ENCODE measurements at places on chromosomes 5 and 9.
A peak's percentile ranks its signal among the peaks of the same experiment; 100 is the strongest.

DNA sequence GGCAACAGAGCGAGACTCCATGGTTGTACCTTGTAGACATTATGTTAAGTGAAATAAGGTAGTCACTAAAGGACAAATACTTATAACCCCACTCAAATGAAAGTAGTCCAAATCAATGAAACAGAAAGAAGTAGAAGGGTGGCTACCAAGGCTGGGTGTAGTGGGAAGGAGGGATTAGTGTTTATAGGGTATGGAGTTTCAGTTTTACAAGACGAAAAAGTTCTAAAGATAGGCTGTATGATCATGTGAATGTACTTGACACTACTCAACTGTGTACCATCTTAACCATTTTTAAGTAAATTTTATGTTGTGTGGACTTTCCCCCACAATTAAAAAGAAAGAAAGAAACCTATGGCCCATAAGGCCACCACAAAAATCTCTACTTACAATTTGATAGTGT is 32.2 kb downstream of the ALDH7A1 start:
- DNase-seq = no peak

- no peak for DNase-seq
Observed at GRCh38 chr9:4475301-4475700, 15.0 kb upstream of the SLC1A1 start.

DNA sequence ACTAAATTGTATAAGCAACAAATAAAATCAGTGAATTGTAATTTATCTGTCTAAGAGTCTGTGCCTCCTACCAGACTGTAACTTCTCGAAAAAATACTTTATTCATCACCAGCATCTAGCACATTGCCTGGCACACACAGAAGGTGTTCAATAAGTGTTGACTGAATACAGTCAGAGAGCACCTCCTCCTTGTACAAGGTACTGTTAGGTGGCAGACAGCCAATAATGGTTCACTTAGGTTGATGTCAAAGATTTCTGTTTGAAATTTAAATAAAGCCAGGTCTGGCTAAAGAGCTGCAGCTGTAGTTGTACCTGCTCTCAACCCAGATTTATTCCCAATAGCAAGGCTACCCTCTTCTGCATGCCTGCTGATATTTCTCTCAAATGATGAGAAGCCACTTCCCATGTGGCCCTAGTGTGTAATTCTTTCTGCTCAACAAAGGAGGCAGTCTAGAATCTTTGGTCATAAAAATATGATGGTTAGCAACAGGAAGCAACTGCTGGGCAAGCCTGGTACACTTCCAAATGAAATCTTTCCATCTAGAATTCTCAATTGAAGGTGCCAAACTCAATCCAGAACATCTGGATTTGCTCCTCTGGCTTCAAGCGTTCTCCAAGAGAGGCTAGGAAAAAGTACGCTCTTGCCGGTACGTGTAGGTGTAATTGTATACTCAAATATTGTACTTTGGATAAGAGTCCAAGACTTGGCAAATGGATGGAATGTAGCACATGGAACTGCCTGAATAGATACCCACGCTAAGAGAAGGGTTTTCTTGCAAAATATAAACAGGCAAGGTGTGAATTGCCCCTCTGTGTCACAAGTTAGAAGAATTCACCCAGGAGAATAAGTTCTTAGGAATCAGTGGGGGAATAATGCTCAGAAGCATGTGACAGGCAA is 95.6 kb downstream of the NR6A1 start:
- DNase-seq = no peak

DNA sequence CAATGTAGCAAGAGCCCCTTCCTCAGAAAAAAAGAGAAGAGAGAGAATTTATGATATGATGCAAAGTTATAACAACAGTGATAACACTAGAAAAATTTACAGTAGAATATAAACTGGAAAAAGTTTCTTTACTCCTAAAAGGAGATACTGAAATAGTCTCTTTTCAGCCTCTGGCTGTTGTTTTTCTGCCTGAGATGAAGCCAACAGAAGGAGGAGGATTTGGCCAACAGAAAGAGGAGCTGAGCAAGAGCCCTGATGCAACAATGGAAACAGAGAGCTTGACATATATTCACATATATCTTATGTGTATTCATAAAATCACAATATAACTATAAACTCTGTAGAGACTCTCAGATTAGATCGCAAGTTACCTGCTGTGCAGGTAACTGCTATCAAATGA is 109.1 kb downstream of the INIP start:
- DNase-seq = no peak

DNA sequence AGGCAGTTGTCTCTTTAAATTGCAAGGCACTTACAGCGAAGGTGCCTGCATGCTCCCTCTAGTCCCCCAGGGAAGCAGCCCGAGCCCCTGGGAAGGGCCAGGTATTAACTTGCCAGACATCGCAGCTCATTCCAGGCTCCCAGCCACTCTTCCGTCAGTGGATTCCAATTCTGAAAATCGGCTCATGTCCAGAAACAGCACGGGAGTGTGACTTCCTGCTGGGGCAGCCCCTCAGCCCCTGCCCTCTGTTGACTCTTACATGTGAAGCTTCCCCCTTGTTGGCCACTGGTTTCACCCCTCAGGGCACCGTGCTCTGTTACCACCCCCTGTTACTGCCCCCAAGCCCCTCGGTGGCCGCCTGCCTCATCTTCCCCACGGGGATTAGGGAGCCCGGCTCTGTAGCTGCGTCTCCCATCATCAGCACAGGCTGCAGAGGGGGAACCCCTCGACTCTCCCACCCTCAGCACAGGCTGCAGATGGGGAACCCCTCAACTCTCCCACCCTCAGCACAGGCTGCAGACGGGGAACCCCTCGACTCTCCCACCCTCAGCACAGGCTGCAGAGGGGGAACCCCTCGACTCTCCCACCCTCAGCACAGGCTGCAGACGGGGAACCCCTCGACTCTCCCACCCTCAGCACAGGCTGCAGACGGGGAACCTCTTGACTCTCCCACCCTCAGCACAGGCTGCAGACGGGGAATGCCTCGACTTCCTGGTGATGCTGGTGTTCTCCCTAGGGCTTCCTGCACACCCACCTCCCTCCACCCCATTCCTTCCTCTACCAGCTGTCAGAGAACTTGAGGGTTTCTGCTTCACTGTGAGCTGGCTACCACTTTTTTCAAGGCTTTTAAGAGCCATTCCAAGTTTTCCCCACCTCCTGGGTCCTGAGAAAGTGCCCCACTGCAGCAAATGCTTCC is 11.1 kb upstream of the CACNA1B start:
- no peak for DNase-seq

GRCh38 chr9:131330814-131331600 is 41.5 kb downstream of the PLPP7 start:
- no peak for DNase-seq

GRCh38 chr5:131462454-131462853 is 172.6 kb downstream of the RAPGEF6 start:
- no peak for DNase-seq

DNA sequence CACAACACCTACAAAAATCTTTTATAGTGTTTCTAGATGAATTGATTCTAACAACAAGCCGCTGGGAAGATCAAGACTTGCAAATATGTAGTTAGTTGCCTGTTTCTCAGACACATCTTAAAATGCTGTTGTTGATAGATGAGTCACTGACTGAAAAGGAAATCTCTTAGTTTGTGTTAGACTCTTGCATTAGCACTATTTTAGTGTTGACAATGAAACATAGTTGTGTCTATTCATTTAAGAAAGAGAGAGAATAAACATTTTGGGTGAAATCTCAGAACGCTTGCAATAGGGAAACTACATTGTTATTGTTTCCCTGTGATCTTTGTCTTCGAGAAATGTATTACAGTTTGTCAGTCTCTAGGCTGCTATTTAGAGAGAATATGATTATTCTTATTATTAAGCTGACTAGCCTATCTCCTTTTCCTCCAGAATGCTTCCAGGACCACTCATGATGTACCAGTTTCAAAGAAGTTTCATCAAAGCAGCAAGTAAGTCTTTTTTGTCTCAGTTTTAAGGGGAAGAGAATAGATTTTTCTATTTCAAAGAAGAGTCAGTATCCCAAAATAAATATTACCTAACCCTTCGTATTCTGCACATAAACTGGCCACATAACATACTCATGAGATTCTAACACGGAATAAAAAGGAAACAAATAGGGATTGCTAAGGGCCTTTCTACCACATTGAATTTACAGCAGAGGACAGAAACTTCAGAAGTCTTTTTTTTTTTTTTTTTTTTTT is 285.6 kb downstream of the ARHGAP26 start:
- no peak for DNase-seq

- no peak for DNase-seq
Observed at GRCh38 chr5:106906199-106906598, 764.5 kb downstream of the EFNA5 start.

DNA sequence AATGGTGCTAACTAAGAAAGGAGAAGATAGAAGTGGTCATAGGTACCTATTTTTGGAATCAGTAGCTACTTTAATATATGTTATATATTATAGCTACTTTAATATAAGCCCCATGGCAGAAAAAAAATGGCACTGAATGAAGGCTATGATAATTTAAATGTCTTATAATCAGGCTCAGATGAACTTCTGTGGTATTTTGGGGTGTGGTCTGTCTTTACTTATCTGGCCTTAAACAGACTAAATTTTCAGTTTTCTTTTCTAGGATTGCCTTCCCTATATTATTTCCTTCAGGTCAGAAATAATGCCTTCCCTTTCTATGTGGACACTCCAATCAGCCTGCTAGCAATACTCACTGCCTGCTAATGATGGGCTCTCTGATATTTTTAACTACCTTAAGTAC is 292.3 kb downstream of the SLF1 start:
- DNase-seq = no peak

GRCh38 chr5:29889051-29889450 is 1304.4 kb upstream of the CDH6 start:
- no peak for DNase-seq

DNA sequence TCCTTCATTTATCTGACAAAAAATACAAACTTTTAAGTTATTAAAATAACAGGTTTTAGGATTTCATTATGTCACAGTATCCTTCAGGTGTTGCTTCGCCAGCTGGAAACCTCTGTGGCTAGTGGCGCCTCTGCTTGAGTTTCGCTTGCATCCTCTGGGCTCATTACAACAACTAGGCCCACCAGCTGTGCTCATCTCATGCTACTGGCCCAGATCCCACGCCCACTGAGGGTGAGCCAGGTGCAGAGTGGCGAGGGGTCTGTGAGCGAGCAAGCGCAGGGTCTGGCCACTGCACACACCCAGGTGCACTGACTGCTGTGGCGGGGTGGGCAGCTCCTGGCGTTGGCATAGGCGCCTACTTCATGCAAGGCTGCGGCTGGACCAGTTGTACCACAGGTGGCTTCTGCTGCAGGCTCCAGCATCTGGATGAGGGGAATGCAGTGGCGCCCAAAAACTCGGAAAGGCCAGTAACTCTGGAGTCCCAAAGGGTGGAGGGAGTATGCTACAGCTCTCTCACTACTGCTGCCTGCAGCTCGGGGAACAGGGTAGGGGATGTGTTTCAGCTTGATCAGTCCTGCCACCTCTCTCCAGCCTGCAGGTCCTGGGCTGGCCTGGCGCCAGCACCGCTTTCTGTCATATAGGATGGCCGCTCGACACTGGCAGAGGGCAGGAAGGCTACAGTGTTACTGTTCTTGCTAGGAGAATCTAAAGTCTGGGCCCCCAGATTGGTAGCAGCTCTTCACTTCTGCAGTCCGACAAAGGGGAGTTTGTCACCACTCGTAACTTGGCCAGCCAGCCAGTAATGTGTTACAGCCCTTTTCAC is 452.1 kb downstream of the TUSC1 start:
- no peak for DNase-seq

DNA sequence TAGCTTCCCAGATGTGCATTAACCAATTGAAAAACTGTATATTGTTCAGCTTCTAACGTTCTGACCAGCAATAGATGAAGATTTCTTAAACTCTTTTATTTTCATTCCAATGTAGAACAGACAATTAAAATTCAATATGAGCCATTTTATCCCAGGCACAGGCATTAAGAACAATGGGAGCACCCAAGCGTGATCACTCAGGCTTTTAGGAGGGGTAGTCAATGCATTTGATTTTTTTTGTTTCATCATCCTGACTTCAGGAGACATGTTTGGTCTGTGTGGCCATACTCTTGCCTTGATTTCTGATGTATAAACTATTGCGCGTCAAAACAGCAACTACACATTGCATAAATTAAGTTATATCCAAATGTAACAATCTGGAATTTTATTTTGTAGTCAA is 653.0 kb upstream of the RORB start:
- no peak for DNase-seq

GRCh38 chr5:448766-449090 is 5.8 kb downstream of the EXOC3 start:
- DNase-seq = no peak

DNA sequence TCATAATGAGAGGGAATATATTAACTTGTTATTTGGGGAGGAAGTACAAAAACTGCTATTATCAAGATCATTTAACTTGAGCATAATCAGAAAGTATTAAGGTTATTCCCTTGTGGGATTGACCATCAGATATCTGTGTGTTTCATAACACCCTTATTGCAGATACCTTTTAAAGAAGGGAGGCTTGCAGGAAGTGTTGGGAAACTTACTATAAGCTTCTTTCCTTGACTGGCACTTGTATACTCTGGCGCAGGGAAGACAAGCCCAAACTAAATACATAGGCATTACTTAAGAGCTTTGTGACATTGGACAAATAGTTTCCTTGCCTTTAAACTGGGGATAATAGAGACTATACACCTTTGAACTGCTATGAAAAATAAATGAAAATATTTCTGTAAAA is 50.9 kb downstream of the PIK3R1 start:
- DNase-seq = no peak

- peak; percentile 82 for DNase-seq
Observed at GRCh38 chr5:1502046-1502736, 21.6 kb downstream of the LPCAT1 start.

- no peak for DNase-seq
Observed at GRCh38 chr5:179268966-179269693, 76.1 kb downstream of the ADAMTS2 start.

DNA sequence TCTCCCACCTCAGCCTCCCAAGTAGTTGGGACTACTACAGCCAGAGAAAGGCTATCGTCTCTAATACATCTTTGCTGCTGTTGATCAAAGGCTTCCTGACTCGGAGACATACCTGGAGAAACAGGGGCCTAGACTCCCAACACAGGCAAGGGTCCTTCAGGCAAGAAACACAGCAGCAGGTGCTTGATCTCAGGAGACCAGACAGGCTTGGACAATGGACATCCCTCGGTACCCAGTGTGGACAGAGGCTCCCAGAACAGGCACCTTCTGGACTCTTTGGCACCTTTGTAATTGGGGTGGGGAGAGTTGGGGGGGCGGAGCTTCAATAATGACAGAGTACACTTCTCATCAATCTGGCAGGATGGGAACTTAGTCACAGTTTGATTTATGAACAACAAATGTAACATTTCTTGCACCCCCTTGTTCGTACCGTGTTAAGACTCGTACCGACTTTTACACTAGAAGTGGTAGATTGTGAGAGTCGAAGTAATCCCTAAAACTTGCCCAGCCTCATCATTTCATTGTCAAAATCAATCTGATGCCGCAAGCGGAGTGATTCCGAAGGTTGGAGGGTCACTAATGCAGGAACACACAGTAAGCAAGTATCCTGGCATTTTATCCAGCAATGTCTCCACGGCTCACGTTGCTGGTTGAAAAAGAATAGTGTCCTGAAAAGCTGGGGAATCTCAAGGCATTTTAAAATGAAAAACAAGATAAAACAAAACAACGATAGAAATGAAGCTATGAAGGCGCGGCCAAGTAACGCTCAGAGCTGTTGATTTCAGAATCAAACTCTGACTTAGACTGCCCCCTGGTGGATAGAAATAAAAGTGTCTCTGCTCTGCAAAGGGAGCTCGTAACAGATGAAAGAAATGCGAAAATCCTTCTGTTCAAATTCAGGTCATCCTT is 46.4 kb upstream of the STK32A start:
- no peak for DNase-seq

- no peak for DNase-seq
Observed at GRCh38 chr5:1919209-1919566, 36.5 kb upstream of the IRX4 start.

GRCh38 chr5:26807231-26808199 is 230.9 kb downstream of the CDH9 start:
- DNase-seq = no peak

All from CD4-positive, alpha-beta T cell treated with Interferon gamma for 1 hour (primary cell).